AG04450 (cell line): ENCODE measurements at places on chromosomes 16 and 17. TPM values are rescaled to one million over a fixed set of nuclear protein-coding genes. Genes with fewer than 3 reads are reported as not detected.

DNA sequence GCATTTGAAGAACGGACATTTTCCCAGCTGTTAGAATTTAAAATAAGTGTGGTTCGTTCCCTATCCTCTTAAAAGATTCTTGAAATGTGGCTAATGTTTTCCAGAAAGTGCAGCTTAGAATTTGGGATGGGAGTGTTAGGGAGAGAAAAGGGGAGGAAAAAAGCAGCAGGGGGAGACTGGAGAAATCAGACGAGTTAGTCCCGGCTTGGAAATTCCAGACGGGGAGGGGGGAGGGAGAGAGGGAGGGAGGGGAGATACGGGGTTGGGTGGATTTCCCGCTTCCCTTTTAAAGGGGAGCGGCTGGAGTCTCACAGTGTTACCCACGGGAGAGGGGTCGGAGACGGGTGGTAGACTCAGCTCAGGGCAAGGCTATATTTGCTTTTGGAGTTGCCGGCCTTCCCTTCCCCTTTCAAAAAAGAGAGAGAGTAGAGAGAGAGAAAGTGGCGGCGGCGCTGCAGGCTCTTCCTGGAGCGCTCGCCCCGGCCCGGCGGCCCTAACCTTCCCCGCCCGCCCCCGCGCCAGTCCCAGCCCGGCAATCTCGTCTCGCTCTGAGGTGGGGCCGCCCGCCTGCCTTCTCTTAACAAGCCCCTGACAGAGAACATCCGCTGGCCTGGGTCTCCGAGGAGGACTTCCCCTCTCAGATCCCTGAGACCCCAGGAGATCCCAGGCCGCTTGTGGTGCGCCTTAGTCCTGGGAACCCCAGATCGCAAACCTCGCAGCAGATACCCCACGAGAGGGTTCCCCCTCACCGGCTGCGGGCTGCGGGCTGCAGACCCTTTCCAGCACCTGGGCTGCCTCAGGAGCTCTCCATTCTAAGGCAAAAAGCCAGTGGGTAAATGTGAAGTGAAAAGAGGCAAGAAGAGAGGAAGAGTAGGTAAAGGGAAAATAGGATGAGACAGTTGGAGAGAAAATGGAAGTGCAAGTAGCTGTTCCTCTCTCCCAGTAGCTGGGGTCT lies 6.6 kb downstream of the IGF2BP1 start:
- DNase-seq: no peak

- no peak for DNase-seq
Measured at GRCh38 chr17:56624309-56624708, 30.8 kb downstream of the NOG start.

GRCh38 chr16:29307598-29308507 lies 98.7 kb downstream of the NPIPB11 start:
- no peak for DNase-seq

- DNase-seq: no peak
Measured at GRCh38 chr16:81821436-81822128, 42.5 kb downstream of the PLCG2 start.

GRCh38 chr17:41667280-41668041 lies 21.2 kb upstream of the EIF1 start:
- DNase-seq: no peak

DNA sequence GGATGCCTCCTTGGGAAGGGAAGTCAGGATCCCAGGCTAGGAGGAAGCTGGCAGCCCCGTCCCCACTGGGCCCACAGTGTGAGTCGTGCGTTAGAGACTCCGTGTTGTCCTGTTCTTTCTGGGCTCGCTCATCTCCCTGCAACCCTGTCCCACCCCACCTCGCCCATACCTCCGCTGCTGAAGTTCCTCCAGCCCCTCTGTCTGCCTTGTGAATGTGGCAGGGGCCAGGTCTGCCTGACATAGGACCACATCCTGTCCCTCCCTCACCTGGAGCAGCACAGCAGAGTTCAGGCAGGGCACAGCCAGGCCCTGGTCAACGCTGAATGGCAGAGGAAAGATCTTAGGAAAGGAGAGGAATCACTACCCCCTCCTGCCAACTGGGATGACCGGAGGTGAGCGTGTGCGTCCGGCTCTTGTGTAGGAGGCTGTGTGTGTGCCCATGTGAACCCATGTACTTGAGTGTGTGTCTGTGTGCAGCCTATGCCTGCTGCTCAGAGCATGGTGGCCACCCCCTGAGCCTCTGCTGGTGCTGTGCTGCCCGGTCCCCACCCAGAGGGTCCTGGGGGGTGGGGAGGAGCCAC lies 12.8 kb downstream of the KCNJ18 start:
- DNase-seq: no peak

DPEP2 gene
- polyA plus RNA-seq: not detected in 2 replicates

FBXW10 gene
- 0.04 and 0.09 TPM in 2 replicates for polyA plus RNA-seq

USP36 gene
- 18.3 and 19.2 TPM in 2 replicates for polyA plus RNA-seq

PLLP gene
- 0.06 and 0.10 TPM in 2 replicates for polyA plus RNA-seq
